ENCODE measurements at places on chromosomes 7 and 10.
A peak's percentile ranks its signal among the peaks of the same experiment; 100 is the strongest.

DNA sequence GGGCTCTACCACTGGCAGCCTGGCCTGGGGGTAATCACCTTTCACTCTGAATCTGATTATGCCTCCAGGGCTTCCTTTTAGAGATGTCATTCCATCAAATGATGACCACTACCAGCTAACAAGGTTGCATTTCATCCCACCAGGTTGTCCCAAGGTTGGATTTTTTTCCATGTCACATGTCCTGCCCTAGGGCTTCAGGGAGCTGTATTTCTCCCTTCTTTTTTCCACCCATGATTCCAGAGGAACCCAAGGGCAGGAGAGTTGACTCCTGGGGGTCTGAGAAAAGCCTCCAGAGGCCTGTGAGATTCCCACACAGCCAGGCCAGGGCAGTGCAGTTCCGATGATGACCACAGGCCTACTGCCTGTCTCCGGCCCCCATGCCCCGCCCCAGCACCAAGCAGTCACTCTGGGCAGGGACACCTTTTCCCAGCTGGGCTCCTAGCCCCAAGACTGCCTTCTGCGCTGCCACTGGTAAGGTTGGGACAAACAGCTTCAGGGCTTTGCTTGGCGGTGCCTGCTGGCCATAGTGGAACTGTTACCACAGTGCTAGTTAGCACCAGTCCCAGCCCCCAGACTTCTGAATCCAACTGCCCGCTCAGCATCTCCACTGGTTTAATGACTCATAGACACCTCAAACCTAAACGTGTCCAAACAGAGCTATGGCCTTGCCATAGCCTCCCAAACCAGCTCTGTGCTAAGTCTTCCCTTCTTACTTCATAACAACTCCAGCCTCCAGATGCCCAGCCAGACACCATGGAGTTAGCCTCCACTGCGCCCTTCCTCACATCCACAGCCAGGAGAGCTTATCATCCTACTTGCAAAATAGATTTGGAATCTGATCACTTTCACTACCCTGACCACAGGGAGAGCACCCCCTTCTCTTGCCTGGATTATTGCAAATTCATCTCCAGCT is 133.7 kb downstream of the ARHGAP22 start:
- peak; percentile 13 for DNase-seq

- no peak for DNase-seq
These were observed 68.5 kb upstream of the FAM133B start for GRCh38 chr7:92658671-92659070.

GRCh38 chr10:71512312-71512711 is 115.6 kb downstream of the CDH23 start:
- no peak for DNase-seq

DNA sequence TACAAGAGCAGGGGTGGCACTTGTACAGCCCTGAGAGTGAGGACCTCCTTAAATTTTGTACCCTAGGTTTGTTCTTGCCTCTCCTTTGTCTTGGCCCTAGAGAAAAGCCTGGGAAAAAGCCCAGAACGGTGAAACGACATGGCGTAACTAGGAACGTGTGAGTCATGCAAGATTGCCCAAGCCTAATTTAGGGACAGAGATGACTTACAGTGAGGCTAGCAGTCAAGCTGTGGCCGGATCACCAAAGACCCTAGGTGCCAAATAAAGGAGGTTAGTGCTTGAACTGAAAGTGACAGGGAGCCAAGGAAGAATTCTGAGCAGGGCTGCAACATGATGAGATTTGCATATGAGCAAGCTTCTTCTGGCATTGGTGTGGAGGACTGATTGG is 25.1 kb downstream of the TBXAS1 start:
- DNase-seq: peak; percentile 28

- DNase-seq: no peak
These were observed 195.7 kb downstream of the TSPAN12 start for GRCh38 chr7:120662291-120662690.

GRCh38 chr10:75425291-75426079 is 5.9 kb upstream of the LRMDA start:
- DNase-seq: no peak

DNA sequence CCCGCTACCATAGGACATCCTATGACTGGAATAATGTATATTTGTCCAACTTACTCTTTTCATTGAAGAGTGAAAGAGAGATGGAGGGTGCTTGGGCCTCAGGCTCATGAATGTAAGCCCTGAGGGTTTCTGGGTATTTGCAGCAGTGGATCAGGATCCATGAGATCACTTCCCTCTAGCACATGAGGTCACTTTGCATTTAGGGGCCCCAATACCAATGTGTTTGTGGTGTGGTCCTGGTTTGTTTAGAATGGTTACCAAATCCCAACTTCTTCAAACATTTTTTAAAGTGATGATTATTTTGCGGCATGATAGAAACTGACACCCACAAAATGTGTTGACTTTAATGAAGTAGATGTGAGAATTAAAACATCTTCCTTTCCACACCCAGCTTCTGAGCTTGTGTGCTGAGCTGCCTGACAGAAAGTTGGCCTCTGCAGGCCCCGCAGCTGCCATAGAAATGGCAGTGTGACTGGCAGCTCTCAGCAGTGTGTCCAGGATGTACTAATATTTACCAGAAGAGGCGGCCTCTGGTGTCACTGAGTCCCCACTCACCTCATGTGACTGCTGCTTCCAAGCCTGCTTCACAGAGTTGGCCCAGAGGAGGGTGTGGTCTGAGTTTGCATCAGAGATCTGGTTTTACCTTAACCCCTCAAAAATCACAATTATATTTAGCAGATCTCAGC is 447.6 kb upstream of the NPVF start:
- DNase-seq: no peak

GRCh38 chr7:32887395-32887794 is 4.2 kb downstream of the KBTBD2 start:
- DNase-seq: no peak

DNA sequence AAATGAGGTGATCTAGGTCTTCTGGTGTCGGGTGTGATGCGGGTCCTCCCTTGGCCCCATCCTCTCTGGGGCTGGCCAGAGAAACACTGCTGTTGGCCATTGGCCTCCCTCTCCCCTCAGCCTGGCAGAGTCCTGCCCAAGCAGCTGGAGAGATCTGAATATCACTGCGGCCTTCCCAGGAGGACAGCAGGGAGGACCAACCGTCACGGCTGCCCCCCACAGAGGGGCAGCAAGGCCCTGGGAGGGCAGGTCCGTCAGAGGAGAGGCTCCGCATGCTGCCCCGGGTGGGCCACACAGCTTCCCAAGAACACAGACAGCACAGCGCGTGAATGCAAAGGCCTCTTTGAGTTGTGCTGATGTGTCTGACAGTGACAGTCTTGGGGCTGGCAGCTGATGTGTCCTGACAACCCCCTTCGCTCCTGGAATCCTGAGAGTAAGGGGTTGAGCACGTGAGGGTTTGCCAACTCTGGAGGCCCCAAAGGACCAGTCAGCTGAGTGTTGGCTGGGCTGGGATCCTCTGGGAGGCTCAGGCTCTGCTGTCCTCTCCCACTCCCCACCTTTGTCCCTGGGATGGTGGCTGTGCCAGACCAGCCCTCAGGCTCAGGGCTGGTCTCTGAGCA is 132.5 kb upstream of the UNC5B start:
- DNase-seq: no peak

- peak; percentile 4 for DNase-seq
These were observed 213.7 kb upstream of the MGMT start for GRCh38 chr10:129253161-129253864.

DNA sequence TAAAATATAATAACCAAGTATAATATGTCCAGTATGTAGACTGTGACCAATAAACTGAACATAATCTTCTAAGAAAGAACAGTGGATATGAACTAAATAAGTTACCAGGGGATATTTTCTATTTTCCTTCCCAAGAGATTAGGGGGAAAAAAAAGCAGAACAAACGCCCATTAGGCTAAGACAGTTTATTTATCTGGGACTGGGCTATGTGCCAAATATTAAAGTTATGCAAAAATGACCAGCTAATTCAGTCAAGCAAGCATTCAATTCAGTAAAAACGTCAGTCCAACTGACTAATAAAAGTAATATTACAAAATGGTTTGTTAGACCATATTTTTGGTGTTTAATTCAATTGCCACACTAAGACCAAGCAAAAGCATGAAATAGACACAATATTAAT is 122.2 kb downstream of the TSPAN12 start:
- DNase-seq: peak; percentile 22

DNA sequence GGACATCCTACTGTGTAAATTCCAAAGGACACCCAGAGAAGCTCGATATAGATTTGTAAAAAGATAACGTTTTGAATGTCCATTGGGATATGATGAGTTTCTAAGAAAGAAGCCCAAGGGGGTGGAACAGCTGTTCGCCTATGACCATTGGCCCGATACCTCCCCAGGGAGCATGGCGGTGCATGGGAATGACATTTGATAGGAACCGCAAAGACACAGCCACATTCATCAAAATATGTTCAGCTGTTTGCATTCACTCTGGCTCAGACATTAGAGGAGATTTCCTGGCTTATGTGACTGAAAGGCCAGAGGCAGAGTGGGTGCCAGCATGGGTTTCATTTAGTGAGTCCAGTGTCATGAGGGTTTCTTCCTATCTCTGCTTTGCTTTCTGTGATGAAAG is 56.0 kb upstream of the BAIAP2L1 start:
- no peak for DNase-seq

GRCh38 chr10:100576282-100576635 is 40.5 kb downstream of the HIF1AN start:
- no peak for DNase-seq

GRCh38 chr10:78507510-78508160 is 474.0 kb downstream of the RPS24 start:
- DNase-seq: no peak

GRCh38 chr7:37970211-37970610 is 49.8 kb downstream of the EPDR1 start:
- DNase-seq: no peak

DNA sequence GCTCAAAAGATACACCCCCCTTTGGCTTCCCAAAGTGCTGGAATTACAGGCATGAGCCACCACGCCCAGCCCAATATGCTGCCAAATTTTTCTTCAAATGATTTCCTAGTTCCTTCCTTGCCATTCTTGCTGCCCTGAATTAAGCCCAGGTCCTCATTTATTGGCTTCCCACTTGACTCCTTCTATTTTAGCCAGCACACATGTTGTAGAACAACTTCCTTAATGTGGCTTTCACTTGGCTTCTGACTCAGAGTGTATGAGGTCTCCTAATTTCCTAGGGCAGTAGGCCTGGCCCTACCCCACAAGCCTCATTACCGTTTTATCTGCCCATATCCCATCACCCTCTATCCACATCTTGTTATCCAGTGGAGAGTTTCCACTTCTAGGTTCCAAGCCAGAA is 21.8 kb upstream of the HIPK2 start:
- DNase-seq: no peak

GRCh38 chr7:94913391-94913790 is 6.0 kb downstream of the PPP1R9A start:
- no peak for DNase-seq

GRCh38 chr7:117562759-117563158 is 82.9 kb downstream of the CFTR start:
- no peak for DNase-seq

DNA sequence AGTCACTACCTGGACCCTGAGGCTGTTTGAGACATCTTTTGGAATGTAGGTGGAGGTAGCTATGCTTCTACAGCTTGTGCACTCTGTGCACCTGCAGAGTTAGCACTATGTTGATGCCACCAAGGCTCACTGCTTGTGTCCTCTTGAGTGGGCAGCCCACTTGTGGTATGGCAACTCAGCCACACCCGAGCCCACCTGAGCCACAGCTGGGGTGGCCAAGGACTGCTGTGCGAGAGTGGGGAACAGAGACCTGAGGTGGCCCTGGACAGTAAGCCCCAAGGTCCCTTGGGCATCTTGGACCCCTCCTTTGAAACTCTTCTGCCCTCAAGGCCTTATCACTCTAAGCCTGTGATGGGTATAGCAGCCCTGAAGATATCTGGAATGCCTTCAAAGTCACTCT is 25.7 kb downstream of the MYO1G start:
- DNase-seq: no peak

- DNase-seq: no peak
These were observed 78.7 kb downstream of the VIPR2 start for GRCh38 chr7:159065852-159066480.

DNA sequence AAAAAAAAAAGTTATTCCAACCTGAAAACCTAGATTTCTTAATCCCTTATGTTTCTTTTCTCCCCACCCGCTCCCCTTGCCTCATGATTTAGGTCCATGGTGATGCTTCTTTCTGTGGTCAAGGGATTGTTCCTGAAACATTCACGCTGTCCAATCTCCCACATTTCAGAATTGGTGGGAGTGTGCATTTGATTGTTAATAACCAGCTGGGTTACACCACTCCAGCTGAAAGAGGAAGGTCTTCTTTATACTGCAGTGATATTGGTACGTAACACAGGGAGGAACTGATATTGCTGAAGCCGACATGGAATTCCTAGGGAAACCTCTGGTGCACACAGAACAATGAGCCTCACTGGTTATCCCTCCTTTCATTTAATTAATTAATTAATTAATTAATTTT is 22.7 kb downstream of the DHTKD1 start:
- no peak for DNase-seq

- no peak for DNase-seq
These were observed 69.4 kb downstream of the C1GALT1 start for GRCh38 chr7:7251742-7252141.

GRCh38 chr7:106476751-106477150 is 184.2 kb downstream of the CCDC71L start:
- DNase-seq: no peak

- DNase-seq: no peak
These were observed 189.3 kb downstream of the ABCA13 start for GRCh38 chr7:48360574-48360973.

GRCh38 chr10:86311906-86312305 is 54.7 kb downstream of the GRID1 start:
- no peak for DNase-seq

GRCh38 chr7:66631471-66631870 is 2.8 kb downstream of the KCTD7 start:
- DNase-seq: no peak

DNA sequence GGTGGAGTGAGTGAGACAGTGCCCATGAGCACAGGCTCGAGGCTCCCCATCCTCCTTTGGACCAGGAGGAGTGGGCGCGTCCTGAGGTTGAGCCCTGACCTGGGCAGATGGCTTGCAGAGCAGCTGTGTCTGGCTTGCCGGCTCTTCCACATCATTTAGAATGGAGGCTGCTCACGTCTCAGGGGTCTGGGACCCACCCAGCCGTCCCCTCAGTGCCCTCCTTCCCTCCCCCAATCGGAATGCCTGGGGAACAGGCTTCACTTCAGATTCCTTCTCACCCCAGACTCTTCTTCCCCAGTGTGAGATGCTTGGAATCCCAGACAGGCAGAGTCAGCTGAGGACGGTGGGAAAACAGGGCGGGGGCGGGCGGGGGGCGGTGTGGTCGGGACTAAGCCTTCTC is 968.6 kb upstream of the ZNF722 start:
- DNase-seq: no peak

GRCh38 chr7:28128608-28129007 is 52.0 kb downstream of the JAZF1 start:
- peak; percentile 67 for DNase-seq

GRCh38 chr10:130455791-130456190 is 319.6 kb downstream of the GLRX3 start:
- DNase-seq: no peak

DNA sequence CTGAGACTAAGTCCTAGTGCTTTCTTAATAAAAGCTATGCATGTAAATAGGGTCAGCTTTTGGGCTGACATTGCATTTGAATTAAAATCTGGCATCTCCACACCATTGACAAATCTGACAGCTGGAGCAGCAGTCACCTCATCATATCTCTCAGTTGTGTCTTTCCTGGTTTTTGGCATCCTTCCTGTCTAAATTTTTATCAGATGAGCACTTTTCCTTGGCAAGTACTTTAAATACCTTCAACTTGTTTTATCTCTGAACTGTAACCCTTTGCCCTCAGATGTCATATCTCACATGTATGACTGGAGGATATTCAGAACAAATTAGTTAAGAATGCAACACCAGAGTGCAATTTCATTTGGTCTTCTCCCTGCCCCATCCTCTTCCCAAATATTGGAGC is 1066.2 kb downstream of the LRMDA start:
- no peak for DNase-seq
